ENCODE measurements at places on chromosomes 1 and 21. TPM values are rescaled to one million over a fixed set of nuclear protein-coding genes. Genes with fewer than 3 reads are reported as not detected.

OR2AK2 gene
- not detected for total RNA-seq

DNA sequence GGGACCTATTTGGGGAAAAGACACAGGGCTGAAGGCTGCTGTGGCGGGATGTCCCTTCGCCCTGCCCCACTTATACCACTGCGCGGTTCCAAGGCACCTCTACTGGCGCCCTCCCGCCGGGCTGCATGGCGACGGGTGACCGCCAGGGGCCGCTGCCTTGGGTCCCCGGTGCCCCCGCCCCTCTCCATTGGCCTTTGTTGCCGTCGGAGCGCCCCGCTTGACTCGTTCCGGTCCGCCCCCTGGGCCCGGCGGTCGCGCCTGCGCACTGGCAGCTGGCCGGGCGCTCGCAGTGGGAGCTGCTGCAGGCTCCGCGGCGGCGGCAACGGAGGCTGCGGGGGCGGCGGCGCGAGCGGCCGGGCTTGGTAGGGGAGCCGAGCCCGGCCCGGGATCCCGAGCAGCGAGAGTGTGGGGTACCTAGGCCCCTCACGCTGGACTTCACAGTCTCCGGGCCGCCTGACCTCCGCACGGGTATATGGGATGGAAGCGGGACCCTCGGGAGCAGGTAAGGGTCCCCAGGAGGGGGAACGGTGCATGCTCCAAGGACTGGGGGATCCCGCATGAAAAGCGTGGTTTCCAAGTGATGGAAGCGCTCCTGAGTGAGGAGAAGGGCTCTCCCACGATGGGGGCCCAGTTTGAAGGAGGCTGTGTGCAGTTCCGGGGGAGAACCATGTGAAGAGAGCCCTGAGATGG, at the start of gene AGO1:
Gene AGO1 (plus strand): TSS at position 265 of the 690 bp plus-strand sequence. CDS start 213 bp downstream, at position 478.
- H3K4me3 ChIP-seq = peak within 1 kb of the TSS; percentile 98
- DNase-seq = peak; percentile 96
- no peaks in the 10 kb centered on the region for H3K36me3 ChIP-seq
- H3K27me3 ChIP-seq = no peaks in the 10 kb centered on the region
- peaks cover 6% of the 10 kb centered on the region for H3K4me1 ChIP-seq
- peak within 1 kb of the TSS; percentile 68 for H3K27ac ChIP-seq

DPH5 gene
- 32.2 TPM for total RNA-seq

- H3K36me3 ChIP-seq = no peaks in the 10 kb centered on the region
- no peaks in the 10 kb centered on the region for H3K27me3 ChIP-seq
- no peaks in the 10 kb centered on the region for H3K4me1 ChIP-seq
- no peak overlapping the region for H3K4me3 ChIP-seq
These were observed 723.5 kb downstream of the LTN1 start for GRCh38 chr21:28269173-28269572.

- H3K4me3 ChIP-seq = no peak overlapping the region
- no peaks in the 10 kb centered on the region for H3K27me3 ChIP-seq
- no peaks in the 10 kb centered on the region for H3K4me1 ChIP-seq
- H3K36me3 ChIP-seq = no peaks in the 10 kb centered on the region
- DNase-seq = no peak
- no peak overlapping the region for H3K27ac ChIP-seq
These were observed 8.2 kb downstream of the HMCN1 start for GRCh38 chr1:185742403-185742802.
